ENCODE measurements at places on chromosomes 5 and 9.
A peak's percentile ranks its signal among the peaks of the same experiment; 100 is the strongest.

- no peak for DNase-seq
Observed at GRCh38 chr5:82338771-82339373, 60.7 kb upstream of the RPS23 start.

DNA sequence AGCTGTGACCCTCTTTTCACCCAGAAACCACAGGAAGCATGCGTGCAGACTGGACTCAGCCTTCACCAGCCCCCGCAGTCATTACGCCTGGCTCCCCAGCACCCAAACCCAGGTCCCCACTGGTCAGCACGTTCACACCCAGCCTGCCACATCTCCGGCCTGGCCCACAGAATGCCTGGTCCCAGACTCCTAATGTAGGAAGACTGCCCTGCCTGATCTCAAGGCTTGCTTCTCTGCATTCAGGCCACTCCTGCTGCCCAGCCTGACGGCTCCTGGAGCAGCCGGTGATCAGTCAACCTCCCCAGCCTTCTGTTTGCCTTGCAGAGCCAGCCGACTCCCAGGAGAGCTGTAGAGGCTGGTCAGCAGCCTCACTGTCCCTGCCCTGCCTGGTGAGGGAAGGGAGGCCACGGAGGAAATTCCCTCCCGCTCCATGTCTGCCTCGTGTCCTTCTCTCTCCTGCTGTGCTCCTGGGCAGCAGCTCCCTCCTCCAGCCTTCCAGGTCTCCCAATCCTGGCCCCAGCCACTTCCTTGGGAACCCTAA, 25.4 kb downstream of the ADAMTS2 start:
- DNase-seq: no peak

- no peak for DNase-seq
Observed at GRCh38 chr5:63351164-63351563, 611.1 kb downstream of the HTR1A start.

GRCh38 chr5:45694255-45694814, 1.8 kb downstream of the HCN1 start:
- no peak for DNase-seq

- no peak for DNase-seq
Observed at GRCh38 chr5:115686051-115686737, 60.4 kb upstream of the TMED7 start.

DNA sequence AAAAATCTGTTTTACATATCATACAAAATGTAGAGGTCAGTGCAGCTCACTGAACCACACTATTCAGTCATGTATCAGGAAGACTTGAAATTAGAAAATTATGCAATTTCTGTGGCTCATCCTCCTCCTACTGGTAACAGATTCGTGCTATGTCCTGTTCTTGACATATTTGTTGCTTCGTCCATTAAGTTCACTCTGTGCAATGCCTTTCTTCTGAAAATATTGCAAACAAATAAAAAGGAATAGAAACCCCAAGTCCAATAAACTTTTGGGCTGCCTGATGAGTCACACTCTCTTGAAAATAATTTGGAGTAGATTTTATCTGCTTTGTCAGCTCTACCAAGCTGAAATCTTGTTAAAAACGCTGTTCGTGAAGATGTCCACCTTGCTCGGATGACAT, 391.2 kb downstream of the RAB3C start:
- no peak for DNase-seq

GRCh38 chr5:118366429-118366828, 621.9 kb downstream of the DTWD2 start:
- no peak for DNase-seq

- no peak for DNase-seq
Observed at GRCh38 chr5:4513381-4513780, 626.7 kb upstream of the ADAMTS16 start.

GRCh38 chr5:11166923-11167322, 405.9 kb upstream of the DAP start:
- DNase-seq: no peak

GRCh38 chr9:3692606-3693005, 166.8 kb upstream of the RFX3 start:
- DNase-seq: no peak

GRCh38 chr5:120137582-120137981, 326.5 kb upstream of the PRR16 start:
- no peak for DNase-seq

GRCh38 chr5:129377504-129377903, 82.6 kb upstream of the ADAMTS19 start:
- peak; percentile 3 for DNase-seq

- no peak for DNase-seq
Observed at GRCh38 chr5:40291338-40291737, 388.4 kb upstream of the PTGER4 start.

- no peak for DNase-seq
Observed at GRCh38 chr5:139046551-139046950, 151.6 kb downstream of the SIL1 start.

GRCh38 chr5:74361406-74362358, 278.8 kb downstream of the ENC1 start:
- DNase-seq: no peak

DNA sequence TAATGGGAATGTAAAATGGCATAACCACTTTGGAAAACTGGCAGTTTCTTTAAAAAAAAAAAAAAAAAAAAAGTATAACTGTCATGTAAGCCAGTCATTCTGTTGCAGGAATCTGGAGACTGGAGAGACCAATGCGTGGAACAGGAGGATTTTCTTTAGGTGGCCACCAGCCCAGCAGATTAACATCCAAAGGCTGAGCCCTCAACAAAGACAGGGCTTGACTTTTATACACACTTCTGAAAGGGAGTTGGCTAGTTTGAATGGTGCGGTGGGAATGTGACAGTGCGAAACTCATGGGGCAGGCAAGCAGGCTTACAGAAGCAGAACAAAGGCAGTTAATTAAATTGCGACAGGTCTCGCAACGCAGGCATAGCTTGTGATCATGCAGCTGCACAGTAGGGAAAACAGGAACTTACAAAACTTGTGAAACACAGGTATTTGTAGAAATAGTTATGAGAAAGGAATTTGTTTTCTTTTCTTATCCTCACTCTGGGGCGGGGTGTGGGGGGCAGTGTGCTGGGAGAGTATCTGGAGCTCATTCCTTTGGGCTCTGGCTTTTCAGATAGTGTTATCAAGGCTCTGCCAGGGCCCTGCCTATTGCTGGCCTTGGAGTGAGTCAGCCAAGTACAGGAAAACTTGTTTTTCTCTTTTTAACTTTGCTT, 12.0 kb downstream of the UIMC1 start:
- no peak for DNase-seq

GRCh38 chr9:135241381-135242048, 154.0 kb downstream of the OLFM1 start:
- DNase-seq: no peak

DNA sequence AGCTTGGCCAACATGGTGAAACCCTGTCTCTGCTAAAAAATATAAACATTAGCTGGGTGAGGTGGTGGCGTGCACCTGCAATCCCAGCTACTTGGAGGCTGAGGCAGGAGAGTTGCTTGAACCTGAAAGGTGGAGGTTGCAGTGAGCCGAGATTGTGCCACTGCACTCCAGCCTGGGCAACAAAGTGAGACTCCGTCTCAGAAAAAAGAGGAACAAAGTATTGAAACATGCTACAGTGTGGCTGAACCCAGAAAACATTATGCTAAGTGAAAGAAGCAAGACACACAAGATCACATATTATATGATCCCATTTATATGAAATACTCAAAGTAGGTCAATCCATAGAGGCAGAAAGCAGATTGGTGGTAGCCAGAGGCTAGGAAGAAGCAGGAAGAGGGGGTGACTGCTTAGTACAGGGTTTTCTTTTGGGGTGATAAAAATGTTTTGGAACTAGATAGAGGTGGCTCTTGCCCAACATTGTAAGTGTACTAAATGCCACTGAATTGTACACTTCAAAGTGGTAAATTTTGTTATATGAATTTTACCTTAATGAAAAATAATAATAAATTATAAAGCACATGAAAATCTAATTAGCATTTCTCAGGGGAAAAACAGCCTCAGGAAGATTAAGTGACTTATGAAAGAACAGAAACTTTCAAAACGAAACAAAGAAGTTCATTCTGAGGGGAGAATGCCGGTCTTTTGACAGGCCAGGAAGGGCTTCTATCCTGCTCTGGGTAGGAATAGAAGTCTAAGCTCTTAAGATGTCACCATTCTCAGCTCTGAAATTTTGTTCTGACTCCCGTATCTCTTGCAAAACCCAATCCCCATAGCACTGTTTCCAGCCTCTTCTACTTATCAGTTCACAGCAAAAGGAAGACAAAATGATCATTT, 161.1 kb upstream of the TBCA start:
- no peak for DNase-seq

GRCh38 chr5:59380350-59380951, 513.1 kb downstream of the PDE4D start:
- peak; percentile 42 for DNase-seq

Measured in NCI-H2081 (cell line).